Thymus (tissue), 14 donors: ENCODE measurements at places on chromosomes 12 and 14.

DNA sequence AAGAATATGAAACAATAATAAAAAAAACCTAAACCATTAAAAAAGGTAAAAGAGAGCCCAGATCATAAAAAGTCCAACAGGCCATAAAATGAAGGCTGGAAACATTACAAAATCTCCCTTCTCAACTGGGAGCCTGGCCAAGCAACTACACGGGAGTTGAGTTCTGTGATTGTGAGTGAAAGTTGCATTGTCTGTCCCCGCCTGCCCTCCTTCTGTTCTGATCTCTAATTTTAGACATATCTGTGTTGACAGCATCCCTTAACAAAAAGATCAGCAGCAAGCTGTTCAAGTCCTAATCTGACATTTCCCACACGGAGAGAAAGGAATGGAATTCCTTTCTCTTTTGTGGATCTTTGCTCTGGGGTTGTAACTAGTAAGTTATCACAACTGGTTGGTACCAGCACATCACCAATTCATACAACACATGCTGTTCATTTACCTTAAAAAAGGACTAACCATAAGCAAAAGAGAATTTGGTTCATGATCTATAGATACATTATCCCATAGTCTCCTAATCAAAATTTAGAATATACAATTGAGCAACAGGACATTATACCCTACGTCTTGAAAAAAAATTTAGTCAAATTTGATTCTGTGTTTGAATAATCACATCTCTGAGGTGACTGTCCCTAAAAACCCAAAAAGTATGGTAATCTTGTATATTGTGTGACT is 205.1 kb upstream of the GZMB start:
- no peak for DNase-seq

DNA sequence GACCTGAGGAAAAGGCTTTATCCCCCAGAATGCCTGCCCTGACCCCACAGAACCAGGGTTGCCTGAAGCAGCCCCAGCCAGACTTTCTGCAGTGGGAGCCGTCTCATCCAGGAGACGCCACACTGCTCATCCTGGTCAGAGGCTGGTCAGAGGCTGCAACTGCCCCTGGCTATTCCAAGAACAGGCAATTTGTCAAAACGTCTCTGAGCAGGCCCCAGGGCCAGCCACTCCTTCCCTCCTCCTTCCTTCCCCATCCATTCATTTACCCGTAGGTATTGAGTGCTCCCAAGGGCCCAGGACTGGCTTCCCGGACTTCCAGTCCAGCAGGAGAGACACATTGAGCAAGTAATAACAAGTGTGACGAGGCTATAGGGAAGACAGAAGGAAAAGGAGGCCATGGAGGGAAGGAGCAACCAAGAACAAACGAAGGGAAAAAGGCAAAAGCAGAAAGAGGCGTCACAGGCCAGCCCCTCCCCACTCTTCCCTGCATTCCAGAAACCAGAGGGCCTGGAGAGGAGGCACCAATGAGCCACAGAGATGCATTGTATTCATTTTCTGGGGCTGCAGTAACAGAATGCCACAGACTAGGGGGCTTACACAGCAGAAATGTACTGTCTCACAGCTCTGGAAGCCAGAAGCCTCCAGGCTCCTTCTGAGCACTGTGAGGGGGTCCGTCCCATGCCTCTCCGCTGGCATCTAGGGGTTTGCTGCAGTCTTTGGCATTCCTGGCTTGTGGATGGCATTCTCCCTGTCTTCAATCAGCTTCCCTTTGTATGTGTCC is 21.0 kb upstream of the CD9 start:
- DNase-seq = no peak

- no peak for DNase-seq
Observed at GRCh38 chr12:126644236-126645020, 1579.2 kb downstream of the AACS start.

GRCh38 chr12:65740873-65741600 is 83.2 kb upstream of the HMGA2 start:
- peak; percentile 58 for DNase-seq

GRCh38 chr12:67991158-67991557 is 1.9 kb downstream of the IFNG-AS1 start:
- DNase-seq = no peak

GRCh38 chr12:99372257-99372920 is 275.2 kb upstream of the GARIN6 start:
- no peak for DNase-seq
